ENCODE measurements at places on chromosomes 16 and 17.

DNA sequence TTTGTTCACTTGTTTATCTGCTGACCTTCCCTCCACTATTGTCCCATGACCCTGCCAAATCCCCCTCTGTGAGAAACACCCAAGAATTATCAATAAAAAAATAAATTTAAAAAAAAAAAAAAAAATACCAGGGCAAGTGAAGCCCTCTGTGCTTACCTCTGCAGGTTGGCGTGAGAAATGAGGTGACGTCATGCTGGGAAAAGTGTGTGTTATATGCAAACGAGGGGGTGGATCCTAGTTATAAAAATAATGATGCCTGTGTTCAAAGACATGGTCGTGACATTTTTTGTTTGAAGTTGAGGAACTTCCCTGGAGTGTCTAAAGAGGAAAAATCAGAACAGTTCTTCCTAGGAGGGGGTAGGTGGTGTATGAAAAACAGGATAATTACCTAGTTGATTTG, 20.2 kb downstream of the TMC7 start:
- no peak for DNase-seq

DNA sequence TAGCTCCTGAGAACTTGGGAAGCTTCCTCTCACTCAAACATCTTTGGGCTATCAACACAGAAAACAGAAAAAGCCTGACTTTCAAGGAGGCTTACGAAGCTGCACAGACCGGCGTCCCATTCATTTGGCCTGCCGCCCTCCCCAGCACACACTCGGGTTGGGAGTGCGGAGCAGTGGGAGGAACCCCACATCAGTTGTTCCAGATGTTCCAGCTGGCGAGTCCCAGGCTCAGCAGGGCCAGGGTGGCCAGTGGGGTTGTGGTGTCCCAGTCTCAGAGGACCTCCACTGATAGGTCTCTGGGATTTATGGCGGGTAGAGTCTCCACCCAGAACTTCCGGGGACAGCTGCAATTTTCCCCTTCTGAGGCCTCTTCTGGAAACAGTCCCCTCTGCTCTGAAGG, 43.1 kb upstream of the DLX4 start:
- DNase-seq: no peak

DNA sequence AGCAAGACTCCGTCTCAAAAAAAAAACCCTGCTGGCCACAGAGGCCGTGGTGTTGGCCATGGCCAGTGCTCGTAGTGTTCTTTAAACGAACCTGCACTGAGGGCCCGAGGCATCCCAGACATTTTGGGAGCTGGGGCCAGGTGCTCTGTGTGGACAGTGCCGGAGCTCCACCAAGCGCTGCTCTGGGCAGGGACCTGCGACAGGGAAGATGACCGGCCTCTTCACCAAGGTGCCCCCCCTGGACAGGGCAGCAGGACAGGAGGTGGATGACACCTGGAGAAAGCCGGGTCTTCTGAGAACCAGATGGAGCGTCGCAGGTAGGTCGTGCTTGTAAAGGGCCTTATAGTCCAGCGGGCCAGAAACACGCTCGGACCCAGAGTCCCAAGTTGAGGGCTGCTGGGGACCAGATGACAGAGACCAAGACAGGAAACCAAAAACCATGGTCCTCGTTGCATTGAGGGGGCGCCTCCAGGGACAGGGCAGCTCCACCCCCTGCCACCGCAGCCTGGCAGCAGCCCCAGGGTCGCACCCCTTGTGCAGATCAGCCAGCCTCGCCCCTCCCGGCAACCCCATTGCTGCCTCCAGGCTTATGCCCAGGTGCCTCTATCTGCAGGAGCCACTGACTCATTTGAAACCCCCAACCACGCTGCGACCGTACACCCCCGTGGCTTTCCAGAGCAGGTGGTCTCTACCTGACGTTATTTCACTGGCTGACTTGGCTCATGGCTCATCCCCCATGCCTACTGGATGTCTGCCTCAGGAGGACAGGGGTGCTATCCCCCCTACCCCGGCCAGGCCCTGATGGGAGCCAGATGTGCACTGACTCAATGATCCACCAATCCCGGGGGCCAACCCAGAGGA, 4.2 kb upstream of the NTN3 start:
- DNase-seq: no peak

- no peak for DNase-seq
Observed at GRCh38 chr17:47280072-47280811, 26.6 kb downstream of the ITGB3 start.

- DNase-seq: no peak
Observed at GRCh38 chr17:64658931-64659330, 3.2 kb downstream of the SMURF2 start.

DNA sequence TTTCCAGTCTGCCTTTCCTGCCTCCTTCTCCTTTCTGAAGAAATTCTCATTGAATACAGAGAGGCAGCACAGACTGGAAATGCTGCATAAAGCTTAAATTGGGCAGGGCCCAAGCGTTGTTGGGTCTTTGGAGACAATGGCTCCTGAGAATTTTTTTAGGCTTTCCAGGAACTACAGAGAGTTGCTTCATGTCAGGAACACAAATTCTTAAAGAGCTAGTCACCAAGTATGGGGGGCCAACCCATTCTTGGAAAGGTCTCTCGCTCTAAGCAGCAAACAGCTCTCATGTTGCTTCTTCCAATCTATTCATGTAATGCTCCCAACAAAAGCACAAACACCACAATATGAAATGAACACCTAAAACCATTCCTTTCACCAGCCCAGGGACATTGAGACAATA, 6.9 kb downstream of the HNF1B start:
- DNase-seq: no peak

GRCh38 chr17:3213587-3213986, 6.1 kb downstream of the OR1A1 start:
- no peak for DNase-seq

GRCh38 chr16:23351360-23351759, 49.3 kb downstream of the SCNN1B start:
- DNase-seq: no peak

GRCh38 chr17:78747488-78747887, 34.6 kb downstream of the CYTH1 start:
- no peak for DNase-seq

DNA sequence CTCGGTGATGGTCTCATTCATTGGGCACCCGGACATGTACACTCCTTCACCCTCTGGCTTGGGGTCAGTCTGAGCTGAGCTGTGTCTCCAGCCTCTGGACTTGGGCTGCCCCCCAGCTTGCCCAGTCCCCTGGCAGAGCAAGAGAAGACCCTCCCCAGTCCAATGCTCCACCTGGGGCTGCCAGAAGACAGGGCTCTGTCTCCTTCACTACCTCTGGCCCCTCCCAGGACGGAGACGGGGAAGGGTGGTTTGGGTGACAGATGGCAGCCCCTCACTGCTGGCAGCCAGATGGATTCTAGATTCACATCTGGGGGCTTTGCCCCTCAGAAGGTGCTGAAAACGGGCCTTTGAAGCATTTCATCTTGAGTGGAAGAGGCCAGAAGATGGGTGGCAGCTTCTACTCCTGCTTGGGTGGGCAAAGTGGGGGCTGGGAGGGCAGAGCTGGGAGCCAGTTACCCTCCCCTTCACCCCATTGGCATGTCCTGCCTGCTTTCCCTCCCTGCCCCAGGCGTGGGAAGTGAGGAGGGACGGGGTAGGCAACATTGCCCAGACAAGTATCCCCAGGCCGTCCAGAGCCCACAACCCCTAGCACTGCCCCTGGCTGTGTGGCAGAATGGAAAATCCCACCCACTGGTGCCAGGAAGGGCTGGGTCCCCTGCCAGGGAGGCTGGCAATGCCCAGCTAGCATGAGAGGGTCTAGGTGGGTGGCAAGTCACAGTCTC, 13.9 kb downstream of the NGFR start:
- DNase-seq: no peak

DNA sequence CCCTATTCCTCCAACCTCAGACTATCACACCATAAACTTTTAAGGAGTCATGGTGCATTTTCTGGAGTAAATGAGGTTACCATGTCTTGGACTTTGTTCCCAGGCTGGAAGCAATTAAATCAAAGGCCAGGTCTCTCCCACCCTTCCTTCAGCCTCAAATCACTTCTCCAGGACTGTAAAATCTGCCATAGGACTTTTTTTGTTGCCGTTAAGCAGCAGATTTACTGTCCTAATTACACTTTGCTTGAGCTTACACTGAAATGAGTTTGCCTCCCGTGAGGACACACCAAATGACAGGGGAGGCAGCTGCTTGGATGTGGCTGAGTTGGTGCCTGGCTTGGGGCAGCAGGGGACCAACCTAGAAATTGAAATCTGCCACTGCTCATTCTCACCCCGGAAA, 14.7 kb downstream of the DCAKD start:
- no peak for DNase-seq

- no peak for DNase-seq
Observed at GRCh38 chr17:71409712-71410111, 711.1 kb upstream of the SOX9 start.

DNA sequence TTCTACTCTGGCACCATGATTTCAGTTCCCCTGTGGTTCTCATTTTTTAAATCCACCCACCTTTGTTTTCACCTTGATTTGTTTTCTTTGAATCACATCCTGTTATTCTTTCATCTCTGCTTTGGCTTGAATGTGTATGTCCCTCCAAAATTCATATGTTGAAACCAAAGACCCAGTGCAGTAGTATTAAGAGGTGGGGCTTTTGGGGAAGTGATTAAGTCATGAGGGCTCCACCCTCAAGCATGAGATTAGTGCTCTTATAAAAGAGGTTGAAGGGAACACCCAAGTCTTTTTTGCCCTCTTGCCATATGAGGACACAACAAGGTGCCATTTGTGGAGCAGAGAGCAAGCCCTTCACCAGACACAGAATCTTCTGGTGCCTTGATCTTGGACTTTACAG, 382.3 kb downstream of the SLC39A11 start:
- no peak for DNase-seq

DNA sequence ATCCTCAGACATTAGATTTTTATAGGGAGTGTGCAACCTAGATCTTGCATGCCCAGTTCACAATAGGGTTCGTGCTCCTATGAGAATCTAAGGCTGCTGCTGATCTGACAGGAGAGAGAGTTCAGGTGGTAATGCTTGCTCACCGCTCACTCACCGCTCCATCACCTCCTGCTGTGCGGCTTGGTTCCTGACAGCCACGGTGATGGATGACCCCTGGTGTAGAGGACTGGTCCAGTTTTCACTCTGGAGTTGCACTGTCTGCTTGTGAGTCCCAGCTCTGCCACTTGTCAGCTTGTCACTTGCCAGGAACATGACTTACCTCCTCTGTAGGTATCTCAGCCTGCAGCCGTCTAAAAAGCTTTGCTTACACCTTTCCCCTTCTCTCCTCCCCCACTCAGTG, 214.6 kb downstream of the SNX29 start:
- no peak for DNase-seq

GRCh38 chr17:13843862-13844635, 225.3 kb upstream of the COX10 start:
- DNase-seq: no peak

- DNase-seq: no peak
Observed at GRCh38 chr17:68176718-68177117, 71.1 kb upstream of the AMZ2 start.

- DNase-seq: no peak
Observed at GRCh38 chr17:42111871-42112551, 503 bp downstream of the DHX58 start.

- DNase-seq: no peak
Observed at GRCh38 chr17:75338335-75338734, 49.1 kb upstream of the SLC25A19 start.

- DNase-seq: no peak
Observed at GRCh38 chr17:78798695-78799559, 16.9 kb upstream of the CYTH1 start.

DNA sequence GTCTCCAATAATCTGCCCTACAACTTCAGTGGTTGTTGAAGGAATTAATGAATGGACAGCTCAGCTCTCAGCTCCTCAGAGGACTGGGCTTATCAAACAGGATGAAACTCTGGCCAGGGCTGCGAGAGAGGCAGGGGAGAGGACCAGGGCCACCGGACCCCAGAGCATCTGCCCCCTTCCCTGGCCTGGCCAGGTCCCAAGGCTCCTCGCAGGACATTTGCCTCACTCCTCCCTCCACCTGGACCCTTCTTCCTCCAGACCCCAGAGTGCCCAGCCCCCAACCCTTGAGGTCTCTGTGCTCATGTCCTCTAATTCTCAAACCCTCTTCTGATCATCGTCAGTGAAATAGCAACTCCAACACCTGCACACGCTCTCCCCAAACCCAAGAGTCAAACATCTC, 3.7 kb downstream of the CD300C start:
- DNase-seq: no peak

DNA sequence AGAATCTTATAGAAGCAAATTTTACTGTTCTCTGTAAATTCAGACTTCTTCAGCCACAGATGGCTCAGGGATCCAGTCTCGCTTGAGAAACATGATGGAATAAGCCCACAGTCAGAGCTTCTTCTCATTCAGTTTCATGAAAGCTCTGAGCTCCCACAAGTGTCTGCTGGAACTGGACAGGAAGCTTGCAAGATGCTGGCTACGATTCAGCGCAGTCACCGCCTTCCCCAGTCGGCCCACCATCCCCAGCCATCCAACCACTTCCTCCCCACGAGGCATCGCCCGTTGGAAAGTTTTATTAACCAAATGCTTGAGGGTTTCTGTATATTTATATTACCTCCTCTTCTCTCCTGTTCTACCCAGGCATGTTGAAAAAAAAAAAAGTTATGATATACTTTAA, 171.7 kb downstream of the ZFHX3 start:
- DNase-seq: no peak

- DNase-seq: no peak
Observed at GRCh38 chr17:39582658-39583057, 25.1 kb downstream of the NEUROD2 start.

DNA sequence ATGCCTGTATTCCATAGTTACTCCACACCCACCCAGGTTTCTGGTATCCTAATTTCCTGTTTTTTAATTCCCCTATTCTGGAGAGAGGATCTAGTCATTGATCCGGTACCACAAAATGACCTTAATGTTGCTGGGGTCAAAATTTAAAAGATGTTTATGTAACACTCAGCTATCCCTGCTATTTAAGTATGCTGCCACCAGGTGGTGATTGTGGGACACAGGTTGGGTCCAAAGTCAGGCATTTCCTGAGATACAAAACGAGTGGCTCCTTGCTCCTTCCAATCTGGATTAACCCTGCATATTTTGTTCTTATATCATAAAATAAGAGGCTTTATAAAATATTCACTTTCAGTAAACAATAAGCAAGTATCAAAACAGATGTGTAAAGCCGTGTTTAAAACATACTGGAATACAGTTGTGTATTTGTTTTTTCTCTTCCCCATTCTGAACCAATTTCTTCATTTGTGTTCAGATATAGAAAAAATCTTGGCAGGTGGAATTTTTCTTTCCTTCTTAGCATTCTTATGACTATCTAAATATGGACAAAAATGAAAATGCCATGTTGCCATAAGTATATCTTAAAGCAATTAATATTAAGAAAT, 16.3 kb downstream of the HS3ST4 start:
- no peak for DNase-seq

DNA sequence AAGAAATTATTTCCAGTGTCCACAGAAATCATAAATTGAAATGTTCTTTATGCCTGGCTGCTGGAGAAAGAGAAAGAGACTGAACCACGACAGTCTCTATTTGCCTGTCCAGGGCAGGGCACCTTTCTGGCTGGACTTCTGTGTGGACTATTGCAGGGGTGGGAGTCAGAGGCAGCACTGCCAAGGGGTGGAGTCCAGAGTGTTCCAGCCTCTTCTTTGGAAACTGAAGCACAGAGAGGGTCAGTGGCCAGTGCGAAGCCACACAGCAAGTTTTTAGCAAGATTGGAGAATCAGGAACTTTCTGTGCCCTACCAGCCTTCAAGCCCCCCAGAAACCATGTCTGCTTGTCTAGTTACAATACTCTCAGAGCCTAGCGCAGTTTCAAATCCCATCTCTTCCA, 15.3 kb downstream of the KCNG4 start:
- no peak for DNase-seq

Measured in stimulated activated CD4-positive, alpha-beta T cell treated with anti-CD3 and anti-CD28 coated beads, TNF-alpha, amount 100 ng/mL, for 1 hour (primary cell).